GOT3 (cell line): ENCODE measurements at places on chromosomes 3 and 15.

- DNase-seq = no peak
Measured at GRCh38 chr3:77456906-77457305, 417.0 kb downstream of the ROBO2 start.

GRCh38 chr3:131730581-131730980 lies 227.8 kb upstream of the MRPL3 start:
- no peak for DNase-seq

GRCh38 chr3:41176596-41176995 lies 22.7 kb upstream of the CTNNB1 start:
- no peak for DNase-seq

GRCh38 chr3:152615681-152616080 lies 219.2 kb upstream of the P2RY1 start:
- DNase-seq = no peak

GRCh38 chr3:42850263-42850662 lies 25.4 kb downstream of the CYP8B1 start:
- DNase-seq = no peak

GRCh38 chr3:195043607-195044339 lies 227.2 kb downstream of the XXYLT1 start:
- DNase-seq = no peak

DNA sequence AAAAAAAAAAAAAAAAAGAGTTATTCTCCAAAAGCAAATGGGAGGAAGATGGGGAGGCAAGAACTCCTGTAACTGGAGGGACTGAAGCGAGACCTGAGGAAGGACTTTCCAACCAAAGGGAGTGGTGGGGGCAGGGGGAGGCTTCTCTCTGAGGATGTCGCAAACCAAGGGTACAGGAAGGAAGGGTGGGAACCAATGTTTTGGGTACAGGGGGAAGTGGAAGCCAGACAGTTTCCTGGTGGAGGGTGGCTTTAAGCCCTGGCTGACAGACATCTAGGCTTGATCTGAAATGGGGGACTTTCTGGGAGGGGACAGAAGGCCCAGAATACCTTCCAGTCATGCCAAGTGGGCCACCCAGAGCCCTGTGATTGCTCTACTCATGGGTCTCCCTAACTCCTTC lies 27.0 kb downstream of the VIPR1 start:
- DNase-seq = no peak

- DNase-seq = no peak
Measured at GRCh38 chr3:106485217-106485616, 616.4 kb upstream of the CBLB start.

- DNase-seq = no peak
Measured at GRCh38 chr3:128210711-128211110, 57.4 kb downstream of the EEFSEC start.

GRCh38 chr3:46908986-46909534 lies 31.5 kb downstream of the PTH1R start:
- no peak for DNase-seq

- no peak for DNase-seq
Measured at GRCh38 chr15:52095597-52096262, 16.8 kb downstream of the BCL2L10 start.

DNA sequence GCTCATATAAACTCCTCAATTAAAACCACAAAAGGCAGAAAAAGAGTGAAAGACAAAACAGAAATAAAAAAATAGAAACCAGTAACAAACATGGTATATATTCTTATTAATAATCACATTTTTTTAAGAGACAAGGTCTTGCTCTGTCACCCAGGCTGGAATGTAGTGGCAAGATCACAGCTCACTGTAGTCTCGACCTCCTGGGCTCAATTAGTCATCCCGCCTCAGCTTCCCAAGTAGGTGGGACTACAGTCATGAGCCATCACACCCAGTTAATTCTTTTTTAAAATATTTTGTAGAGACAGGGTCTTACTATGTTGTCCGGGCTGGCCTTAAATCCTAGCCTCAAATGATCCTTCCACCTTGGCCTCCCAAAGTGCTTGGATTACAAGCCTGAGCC lies 37.1 kb downstream of the FAM240A start:
- DNase-seq = no peak

DNA sequence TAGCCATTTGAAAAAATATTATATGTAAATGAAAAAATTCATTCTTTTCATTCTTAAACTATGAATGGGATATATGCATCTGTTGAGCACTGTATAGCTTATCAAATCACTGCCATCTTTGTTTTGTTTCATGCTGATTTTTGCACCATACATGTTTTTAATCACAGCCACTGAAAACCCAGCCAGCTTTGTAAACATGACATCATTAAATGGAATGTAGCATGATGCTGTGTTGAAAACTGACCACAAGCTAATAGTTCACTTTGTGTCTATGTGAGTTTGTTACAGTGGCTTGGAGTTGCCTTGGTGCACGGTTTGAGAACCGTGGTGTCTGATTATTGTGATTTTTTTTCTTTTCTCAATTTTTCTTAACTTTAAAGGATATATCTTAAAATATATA lies 75.7 kb downstream of the GMPS start:
- DNase-seq = no peak

GRCh38 chr15:40850576-40851112 lies 6.8 kb downstream of the SPINT1 start:
- DNase-seq = no peak

DNA sequence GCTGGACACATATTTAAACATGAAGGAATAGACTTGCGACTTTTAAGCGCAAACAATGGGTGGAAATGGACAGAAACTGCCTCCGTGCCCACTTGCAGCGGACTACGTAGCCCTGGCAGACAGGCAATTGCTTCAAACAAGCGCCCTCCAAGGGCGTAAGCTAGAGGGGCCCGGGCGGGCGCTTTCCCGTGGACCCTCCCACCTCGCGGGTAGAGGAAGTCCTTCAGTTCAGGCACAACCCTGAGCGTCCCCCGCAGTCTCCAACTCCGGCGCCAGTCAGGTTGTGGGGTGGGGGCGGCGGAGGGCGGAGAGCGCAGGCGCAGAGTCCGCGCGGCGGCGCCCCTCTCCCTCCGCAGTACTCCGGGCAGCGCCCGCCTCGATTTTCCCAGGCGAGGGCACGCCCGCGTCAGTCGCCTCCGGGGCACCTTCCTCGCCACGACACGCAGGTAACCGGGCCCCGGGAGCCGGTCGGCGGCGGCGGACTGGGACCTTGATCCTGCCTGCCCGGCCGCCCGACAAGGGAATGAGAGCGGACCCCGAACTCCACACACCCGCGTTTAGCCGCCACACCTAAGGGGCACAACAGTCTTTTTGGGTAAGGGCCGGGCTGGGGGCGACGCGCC lies at the start of gene SLC35G2:
SLC35G2 (plus strand) TSS at position 358 of the 623 bp plus-strand sequence. CDS start 35,335 bp downstream, outside the sequence.
- DNase-seq = peak; percentile 43

GRCh38 chr3:179640469-179640868 lies 12.4 kb upstream of the USP13 start:
- DNase-seq = no peak

DNA sequence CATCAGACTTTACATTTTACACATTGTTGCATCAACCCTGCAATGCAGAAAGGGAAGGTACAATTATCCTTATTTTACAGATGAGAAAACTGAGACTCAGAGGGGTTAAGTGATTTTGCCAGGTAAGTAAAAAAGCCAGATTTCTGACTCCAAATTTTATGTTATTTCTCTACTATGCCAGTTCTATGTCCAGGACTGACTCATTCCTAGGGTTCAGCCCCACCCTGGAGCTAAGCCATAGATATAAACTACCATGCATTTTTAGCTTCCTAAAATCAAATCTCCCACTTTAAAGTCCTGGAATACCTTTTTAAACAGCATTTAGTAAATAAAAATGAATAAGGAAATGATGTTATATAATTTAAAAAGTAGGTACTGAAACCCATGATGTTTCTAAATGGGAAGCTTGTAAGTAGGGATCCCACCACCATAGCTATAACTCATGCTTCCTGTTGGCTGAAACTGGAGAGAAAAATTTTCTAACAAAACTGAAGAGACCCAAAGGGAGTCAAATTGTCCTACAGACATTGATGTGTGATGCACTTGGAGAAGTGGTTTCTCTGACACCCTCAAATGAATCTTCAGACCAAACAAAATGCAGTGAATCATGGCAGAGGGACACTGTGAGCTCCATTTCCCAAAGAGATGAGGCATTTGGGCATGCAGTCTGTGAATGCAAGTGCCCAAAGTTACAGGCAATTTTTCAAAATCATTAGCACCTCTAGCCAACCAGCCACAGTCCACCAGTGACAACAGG lies 301.7 kb upstream of the UMPS start:
- DNase-seq = no peak

DNA sequence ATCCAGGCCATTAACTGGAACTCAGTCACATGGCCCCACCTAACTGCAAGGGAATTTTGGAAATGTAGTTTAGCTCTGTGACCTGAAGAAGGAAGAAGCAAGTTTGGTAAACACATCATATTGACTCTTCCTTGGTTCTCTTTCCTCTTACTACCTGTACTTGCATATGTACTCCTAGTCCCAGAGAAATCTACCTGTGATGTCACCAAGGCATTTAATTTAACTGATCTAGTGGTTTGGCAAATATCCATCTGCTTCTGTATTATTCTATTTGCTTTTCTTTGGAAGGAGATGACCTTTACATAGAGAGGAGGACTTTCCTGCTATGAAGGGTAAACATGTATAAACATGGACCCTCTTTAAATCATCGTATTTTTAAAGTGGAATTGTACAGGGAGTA lies 150.8 kb downstream of the TMEM108 start:
- no peak for DNase-seq

- DNase-seq = no peak
Measured at GRCh38 chr3:156604642-156605144, 49.8 kb upstream of the SSR3 start.

DNA sequence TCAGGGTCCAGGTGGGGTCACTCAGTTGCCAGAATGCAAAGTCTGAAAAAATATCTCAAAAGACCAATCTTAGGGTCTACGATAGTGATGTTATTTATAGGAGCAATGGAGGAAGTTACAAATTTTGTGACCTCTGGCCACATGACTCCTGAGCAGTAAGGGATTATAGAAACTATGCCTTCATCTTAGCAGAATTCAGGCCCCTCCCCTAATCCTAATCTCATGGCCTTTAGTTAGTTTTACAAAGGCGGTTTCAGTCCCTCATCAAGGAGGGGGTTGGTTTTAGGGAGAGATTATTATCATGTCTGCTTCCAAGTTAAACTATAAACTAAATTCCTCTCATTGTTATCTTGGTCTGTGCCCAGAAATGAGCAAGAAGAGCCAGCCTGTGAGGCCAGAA lies 5.9 kb upstream of the DCP1A start:
- DNase-seq = no peak

DNA sequence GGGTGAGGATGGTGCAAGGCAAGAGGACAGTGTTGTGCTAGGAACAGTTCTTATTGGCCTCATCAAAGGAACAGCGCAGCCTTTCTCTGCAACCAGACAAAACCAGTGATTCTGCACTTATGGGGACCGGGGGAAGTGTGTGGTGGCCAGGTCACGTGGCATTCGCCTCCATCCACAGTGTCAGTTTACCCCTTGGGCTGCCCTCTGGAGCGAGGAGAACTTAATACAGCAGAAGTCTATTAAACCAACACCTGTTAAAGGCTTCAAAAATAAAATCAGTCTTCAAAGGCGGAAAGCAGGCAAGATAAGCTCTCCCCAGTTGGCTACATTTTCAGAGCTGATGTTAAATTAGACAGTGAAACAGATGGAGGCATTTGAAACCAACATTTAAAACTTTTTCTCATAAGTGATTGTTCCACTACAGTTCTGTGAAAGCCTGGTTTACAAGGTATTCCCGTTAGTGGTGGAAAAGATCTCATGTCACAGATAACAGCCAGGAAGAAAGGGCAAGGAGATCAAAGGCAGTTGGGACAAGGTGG lies 75.2 kb downstream of the LRIG1 start:
- DNase-seq = no peak

DNA sequence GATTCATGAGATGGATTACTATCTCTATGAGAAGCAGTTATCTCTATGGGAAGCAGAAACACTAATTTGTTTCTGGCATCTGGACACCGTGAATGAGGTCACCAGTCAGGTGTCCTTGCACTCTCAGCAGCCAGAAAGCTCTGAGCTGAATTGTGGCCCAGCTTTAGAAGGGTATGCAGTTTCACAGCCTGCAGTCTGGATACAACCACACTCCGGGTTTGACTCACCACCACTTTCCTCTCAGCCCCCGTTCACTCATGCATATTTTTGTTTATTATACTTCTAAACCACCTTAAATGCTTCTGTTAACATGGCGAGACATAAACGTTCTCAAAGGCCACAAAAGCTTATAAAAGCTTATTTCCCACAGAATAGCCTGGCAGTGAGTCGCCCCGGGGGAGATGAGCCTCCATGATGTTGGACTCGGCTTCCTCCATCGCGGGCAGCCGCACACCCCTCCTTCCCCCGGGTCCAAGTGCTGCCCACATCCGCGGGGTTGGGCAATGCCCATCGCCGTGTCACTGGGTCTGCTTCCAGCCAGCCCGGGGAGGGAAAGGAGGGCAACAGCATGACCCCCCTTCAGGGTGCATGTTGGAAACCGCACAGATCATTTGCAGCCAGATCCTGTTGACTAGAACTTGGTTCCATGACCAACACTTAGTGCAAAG lies 16.8 kb upstream of the SLC41A3 start:
- DNase-seq = peak; percentile 64

DNA sequence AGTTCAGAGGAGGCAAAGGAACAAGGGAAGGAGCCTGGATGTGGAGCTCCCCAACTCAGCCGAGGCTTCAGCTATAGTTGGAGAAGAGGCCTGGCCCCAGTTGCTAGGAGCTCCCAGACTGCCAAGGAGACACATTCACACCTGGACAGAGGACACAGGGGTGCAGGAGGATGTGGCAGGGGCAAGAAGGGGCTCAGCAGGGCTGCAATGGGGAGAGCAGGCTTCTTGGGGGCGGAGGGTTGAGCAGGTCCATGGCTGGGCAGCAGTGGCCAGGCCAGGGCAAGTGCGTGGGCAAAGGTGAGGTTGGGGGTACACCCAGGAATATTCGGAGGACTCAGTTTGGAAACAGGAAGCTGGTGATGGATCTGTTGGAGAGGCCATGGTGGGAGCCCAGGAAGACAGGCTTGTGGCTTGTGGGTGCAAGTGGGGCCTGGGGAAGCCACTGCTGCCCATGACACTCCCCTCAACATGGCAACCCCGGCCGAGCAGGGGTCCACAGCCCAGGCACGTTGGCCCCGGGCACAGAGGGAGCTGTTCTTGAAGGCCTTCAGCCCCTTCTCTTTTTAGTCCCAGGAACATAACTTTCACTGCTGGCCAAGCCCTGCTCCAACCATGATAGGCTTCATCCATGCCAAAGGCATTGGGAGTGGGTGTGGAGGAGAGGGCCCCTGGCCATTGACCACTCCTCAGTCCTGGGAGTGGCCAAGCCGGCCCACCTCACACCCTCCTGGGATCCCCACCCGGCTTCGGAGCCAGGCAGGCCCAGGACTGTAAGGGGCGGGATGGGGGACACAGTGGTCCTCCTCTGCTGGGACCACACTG lies 33.3 kb downstream of the TSPAN3 start:
- DNase-seq = no peak

DNA sequence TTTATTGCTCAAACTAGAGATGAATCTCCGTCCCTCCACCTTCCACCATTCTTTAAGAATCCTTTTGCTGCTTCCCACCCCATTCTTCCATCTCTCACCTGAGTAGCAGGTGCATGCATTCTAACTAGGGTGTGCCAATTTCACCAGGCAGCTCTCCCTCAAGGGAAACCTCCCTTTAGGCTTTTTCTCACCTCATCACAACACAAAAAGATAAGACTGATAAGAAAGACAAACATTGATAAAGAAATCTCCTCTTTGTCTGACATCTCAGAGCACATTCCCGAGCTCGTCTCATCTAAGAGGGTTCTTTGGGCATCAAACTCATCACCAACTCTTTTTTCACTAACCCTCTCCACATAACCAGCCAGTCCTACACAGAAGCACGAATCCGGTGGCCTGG lies 23.0 kb downstream of the MB21D2 start:
- no peak for DNase-seq
